ENCODE measurements at places on chromosomes 3 and 15. TPM values are rescaled to one million over a fixed set of nuclear protein-coding genes. Genes with fewer than 3 reads are reported as not detected.

CHRFAM7A gene
- 3.8 TPM for total RNA-seq

ZCWPW2 gene
- total RNA-seq: 2.1 TPM

TMC3 gene
- not detected for total RNA-seq

CHRM5 gene
- not detected for total RNA-seq

FES gene
- 16.2 TPM for total RNA-seq

SEMA3G gene
- 15.3 TPM for total RNA-seq

CCDC13 gene
- total RNA-seq: 1.1 TPM

ASB14 gene
- 5.8 TPM for total RNA-seq

ALDH1A3 gene
- 7.8 TPM for total RNA-seq

YEATS2 gene
- 15.5 TPM for total RNA-seq

GOLGA8J gene
- not detected for total RNA-seq

WNT7A gene
- total RNA-seq: not detected

ZBTB11 gene
- total RNA-seq: 8.4 TPM

PLSCR2 gene
- total RNA-seq: 0.48 TPM

FXR1 gene
- total RNA-seq: 205 TPM

DNAH12 gene
- total RNA-seq: 0.22 TPM

QARS1 gene
- total RNA-seq: 149 TPM

CRYGS gene
- 1.8 TPM for total RNA-seq
